ENCODE measurements at places on chromosomes 5 and 9. TPM values are rescaled to one million over a fixed set of nuclear protein-coding genes. Genes with fewer than 3 reads are reported as not detected.

PTCD2 gene
- total RNA-seq = 10.2 TPM

DAB2 gene
- total RNA-seq = 9.0 TPM

SPOUT1 gene
- total RNA-seq = 43.9 TPM

PCDHB9 gene
- 0.08 TPM for total RNA-seq

C9orf153 gene
- 0.46 TPM for total RNA-seq

PCDHGB5 gene
- 2.2 TPM for total RNA-seq

NMUR2 gene
- total RNA-seq = 0.09 TPM

SLC34A1 gene
- not detected for total RNA-seq

SOHLH1 gene
- total RNA-seq = not detected

PDE6A gene
- 0.13 TPM for total RNA-seq

TNIP1 gene
- 134 TPM for total RNA-seq

PCSK1 gene
- total RNA-seq = 0.35 TPM

AFAP1L1 gene
- 8.1 TPM for total RNA-seq

ISL1 gene
- total RNA-seq = not detected

RANBP3L gene
- not detected for total RNA-seq

Measured in A549 treated with CORT108297 at 1 μM for 4 hours (cell line).